ENCODE measurements at places on chromosomes 2 and 18.

DNA sequence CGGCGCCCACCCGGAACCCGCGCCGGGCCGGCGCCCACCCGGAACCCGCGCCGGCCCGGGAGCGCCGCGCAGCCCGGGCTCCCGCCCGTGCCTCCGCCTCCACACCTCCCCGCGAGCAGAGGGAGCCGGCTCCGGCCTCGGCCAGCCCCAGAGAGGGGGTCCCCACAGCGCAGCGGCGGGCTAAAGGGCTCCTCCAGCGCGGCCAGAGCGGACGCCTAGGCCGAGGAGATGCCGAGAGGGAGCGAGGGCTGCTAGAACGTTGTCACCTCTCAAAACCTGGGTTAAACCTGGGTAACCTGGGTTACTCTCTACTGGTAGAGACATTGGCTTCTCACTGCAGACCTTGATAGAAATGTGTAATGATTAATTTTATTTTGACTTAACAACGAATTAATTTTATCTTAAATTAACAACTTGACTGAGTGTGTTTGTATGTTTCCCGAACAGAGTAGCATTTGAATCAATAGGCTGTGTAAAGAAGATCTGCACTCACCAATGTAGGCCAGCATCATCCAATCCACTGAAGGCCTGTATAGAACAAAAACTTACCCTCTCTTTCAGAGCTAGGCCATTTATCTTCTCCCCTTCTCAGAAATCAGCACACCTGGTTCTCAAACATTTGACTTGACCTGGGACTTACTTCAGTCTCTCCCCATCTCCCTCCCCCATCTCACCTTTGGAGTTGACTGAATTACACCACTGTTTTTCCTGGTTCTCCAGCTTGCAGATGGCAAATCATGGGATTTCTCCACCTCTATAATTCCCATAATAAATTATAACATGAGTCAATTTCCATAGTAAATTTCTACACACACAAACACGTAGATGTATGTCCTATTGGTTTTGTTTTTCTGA lies 242.7 kb downstream of the ASXL3 start:
- no peak for DNase-seq

DNA sequence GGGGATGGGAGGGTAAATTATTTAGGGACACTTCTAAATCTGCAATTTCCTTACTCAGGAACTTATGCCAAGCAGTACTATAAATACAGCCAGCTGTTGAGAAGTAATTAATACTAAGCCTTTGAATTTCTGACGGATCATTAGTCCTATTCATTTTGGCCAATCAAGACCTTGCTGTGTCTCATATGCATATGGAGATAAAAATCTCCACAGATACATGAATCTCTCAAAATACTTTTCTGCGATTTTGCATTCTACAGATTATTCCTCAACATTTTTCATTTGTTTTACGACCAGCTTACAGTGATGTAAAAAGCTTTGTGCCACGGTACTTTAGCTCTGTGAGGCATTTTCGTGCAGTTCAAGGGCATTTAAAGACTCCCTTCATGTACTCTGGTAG lies 16.7 kb downstream of the LANCL1 start:
- no peak for DNase-seq

DNA sequence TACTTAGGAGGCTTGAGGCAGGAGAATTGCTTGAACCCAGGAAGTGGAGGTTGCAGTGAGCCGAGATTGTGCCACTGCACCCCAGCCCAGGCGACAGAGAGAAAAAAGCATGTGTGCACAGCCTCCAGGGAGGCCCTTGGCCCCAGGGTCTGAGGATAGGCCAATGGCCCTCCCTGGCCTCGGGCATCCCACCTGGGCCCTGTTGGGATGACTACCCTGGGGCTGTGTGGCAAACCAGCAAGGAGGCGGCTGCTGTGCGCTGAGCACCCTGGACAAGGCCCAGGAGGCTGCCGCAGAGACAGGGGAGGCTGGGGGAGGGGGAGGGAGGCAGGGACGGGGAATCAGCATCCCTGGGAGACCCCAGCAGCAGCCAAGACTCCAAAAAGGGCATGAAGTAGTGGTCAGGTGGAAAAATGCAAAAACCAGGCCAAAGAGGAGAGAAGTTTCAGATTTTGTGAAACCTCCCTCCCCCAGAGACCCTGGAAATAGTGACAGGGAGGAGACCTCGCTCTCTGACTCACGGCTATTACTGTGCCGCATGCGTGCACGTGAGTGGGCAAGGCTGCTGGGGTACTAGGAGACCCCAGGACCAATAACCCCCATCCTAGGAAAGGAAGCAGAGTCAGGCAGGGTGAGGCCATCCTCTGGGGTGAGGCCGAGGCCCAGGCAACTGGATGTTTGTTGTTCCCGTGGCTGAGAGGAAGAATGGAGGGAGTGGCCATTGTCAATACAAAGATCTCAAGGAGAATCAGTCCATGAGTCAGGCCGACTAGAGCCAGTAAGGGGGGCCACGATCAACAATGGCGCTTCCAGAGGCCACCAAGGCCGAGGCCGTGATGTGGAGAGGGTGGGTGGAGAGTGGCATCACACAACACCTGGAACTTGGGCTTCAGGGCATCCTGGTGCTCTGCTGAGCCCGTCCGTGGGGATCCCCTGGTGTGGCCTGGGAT lies 16.0 kb upstream of the B3GNT7 start:
- no peak for DNase-seq

- DNase-seq = no peak
Measured at GRCh38 chr2:68027959-68028358, 34.8 kb downstream of the C1D start.
